ENCODE measurements at places on chromosomes 4 and X.

DNA sequence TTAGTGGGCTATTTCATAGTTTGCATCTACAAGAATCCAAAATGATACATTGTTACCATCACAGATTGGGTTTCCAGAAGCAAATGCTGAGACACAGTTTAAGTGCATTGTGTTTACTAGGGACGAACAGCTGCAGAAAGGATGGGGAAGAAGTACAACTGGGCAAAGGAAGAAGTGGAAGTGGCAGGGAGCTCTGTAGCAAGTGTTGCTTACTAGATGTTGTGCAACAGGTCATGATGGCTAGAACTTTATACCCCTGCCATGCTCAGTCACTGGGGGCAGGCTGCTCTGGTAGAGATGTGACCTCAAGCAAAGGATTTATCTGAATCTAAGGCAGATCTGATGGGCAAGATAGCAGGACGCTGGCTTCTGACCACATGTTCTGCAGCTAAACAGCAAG, 76.1 kb upstream of the EMCN start:
- DNase-seq = no peak

DNA sequence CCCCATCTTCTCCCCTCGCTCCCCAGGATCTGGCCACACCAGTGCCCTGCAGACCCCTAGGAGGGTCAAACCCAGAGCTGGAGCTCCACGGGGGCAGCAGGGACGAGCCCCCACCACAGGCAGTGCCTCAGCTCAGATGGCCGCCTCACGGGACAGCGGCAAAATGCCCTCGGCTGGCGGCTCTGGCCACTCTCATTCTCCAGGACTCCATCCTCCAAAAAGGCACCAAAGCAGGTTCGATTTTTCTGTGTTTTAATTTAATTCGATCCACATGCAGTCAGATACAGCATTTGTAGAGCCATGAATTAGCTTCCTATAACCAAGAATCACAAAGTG, 8.3 kb downstream of the FAM53A start:
- no peak for DNase-seq

DNA sequence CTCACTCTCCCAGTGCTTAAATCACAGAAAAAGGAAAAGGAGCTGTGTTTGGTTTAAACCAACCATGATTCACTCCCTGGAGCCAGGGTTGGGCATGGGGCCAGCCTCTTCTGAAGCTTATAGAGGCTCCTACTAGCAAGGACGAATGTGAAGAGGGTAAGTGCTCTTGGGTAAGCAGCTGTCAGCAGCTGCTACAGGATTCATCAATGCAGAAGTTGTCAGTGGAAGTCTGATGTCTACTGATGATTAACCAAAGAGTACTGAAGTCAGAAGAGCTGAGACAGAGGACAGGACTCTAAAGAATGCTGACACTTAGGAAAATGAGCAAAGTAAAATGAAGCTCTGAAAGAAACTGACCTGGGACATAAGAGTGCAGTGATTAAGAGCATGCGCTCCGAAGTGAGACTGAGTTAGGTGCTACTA, 32.7 kb upstream of the JADE1 start:
- DNase-seq = no peak

DNA sequence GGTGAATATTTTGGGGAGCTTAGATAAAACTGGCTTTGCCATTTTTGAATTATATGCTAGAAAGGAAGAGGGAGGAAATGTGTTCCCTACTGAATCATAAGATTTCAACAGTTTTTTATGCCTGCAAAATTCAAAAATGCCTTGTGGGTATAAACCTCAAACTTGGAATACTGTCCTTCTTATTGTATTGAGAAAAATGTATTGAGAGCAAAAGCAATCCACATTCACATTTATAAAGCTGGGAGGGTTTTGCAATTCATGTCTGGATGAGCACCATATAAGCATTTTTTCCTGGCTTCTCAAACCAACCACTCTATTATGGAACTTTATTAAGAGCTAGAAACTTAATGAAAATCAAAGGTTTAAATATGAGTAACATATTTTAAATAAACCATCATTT, 289.8 kb downstream of the PCDH7 start:
- DNase-seq = no peak

GRCh38 chr4:10554694-10555093, 97.5 kb upstream of the ZNF518B start:
- peak; percentile 30 for DNase-seq

- no peak for DNase-seq
Measured at GRCh38 chr4:98232202-98232601, 29.0 kb upstream of the RAP1GDS1 start.
